ENCODE measurements at places on chromosomes 3 and 15.

- DNase-seq = no peak
These were observed 105.5 kb upstream of the MRPL3 start for GRCh38 chr3:131608296-131608695.

DNA sequence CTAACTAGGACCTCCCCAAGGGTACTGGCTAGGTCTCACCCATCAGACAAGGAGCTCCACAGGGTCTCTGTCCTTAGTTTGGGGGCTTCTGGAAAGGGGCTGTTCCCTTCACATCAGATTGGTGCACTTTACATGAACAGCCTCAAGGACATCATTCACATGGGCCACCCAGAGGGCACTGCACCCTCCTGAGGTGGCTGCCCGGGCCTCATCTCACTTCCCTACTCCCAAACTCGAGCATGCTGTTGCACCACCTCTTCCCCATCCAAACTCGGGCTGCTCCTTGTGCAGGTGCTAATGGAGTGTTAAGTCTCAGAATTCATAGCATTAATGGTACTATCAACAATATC, 48.1 kb downstream of the RAB11A start:
- no peak for DNase-seq

DNA sequence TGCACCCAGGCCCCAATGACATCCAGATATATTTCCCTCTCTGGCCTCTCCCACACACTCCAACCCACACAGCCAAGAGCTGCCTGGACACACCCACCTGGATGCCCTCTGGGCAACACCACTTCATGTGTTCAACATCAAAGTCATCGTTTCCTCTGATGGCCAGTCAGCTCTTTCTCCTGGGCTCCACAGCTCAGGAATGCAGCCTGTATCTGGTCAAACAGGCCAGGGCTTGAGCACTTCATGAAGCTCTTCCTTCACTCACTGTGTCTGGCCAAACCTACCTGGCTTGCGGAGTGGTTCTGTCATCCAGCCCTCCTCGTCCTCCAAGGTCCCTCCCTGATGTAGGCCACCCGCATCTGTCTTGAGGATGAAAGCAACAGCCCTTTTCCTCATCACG, 35.8 kb upstream of the SLC6A11 start:
- no peak for DNase-seq

GRCh38 chr3:137796993-137797392, 32.9 kb downstream of the SOX14 start:
- no peak for DNase-seq

DNA sequence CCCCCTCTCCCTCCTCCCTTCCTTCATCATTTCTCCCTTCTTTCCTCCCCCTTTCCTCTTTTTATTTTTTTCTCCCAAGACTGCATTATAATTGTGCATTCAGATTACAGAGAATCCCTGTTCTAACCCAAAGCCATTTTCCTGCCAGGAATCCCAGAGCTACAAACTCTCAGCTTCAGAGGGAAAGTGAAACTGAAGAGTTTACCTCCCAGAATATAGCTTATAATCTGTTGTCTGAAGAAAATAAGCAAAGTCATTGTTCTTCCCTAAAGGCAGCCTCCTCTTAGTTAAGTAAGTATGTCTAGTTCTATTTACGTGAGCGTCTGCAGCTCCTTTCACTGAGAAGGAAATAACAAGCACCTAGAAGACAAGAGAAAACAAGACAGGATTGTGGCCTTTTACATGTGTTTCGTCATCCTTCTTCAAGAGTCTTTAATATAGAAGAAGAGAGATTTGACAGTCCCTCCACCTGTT, 97.2 kb downstream of the CHST2 start:
- DNase-seq = no peak

- DNase-seq = no peak
These were observed 6.0 kb downstream of the SETD5 start for GRCh38 chr3:9403463-9403862.

DNA sequence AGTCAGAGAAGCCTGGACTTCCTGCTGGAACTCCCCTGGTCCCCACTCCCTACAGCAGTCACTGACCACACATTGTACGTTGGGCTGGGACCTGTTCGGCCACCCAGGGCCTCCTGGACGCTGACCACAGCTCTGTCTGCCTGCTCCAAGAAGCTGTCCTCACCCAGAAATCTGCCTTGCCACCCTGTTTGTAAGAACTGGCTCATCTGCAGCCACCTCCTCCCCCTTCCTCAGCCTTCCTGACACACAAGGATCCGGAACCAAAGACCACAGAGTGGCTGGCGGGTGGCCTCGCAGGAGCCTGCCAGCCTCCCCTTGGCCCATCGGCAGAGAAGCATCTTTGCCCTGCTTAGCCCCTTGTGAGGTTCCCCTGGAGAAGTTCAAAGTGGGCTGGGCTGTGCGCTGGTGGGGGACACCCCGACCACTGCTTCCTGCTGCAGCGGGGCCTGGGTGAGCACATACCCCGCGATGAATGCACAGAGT, 91.9 kb downstream of the PCSK6 start:
- no peak for DNase-seq

DNA sequence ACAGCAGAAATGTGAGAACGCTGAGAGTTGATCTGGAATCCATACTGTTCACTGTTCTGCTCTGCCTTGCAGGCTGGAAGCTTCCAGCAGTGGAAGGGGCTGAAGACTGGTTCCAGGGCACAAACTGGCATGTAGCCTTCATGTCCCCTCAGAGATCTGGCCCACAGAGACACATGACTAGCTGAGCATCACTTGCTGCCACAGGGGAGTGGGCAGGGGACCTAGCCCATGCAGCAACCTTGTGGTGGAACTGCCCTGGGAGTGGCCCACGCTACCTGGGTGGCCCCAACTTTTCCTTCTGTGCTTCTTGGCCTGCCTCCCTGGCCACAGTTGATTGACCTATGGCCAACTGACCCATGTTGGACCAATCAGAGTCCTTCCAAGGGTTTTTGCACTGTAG, 98.1 kb downstream of the TPRA1 start:
- no peak for DNase-seq

GRCh38 chr3:194401346-194401745, 2.3 kb upstream of the GP5 start:
- DNase-seq = no peak

DNA sequence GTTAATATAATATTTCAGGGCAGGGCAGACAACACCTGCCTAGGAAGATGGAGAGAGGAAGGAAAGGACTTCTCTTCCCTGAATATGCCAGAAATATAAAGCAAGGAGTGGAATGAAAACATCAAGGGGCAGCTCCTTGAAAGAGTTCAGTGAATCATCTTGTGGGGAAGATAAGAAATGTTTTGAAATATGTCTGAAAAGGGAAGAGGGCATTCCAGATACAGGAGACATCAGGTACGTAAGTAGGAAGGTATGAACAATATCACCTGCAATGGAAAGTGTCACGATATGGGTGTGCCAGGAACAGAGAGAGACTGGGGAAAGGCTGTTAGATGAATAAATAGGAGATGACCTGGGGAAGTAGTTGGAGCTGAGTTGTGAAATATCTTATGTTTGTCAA, 75.8 kb upstream of the WDR72 start:
- DNase-seq = no peak

DNA sequence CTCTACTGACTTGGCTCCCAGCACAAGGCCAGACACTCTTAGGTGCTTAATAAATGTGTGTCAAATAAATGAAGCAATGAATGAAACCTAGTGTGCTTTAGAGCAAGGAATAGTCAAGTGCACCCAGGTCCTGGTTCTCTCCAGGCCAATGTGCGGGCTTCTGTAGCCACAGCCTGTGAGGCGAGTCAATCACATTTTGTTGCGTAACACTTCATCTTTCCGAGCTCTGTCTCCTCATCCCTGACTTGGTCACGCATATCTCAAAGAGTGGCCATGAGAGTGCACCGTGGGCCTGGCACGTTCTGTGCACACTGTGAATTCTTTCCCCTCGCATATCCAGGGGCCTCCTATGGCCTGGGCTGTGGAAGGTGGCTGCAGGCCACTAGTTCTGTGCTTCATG, 11.4 kb upstream of the SH3GL3 start:
- DNase-seq = no peak

GRCh38 chr15:36932070-36932469, 168.3 kb downstream of the MEIS2 start:
- no peak for DNase-seq

DNA sequence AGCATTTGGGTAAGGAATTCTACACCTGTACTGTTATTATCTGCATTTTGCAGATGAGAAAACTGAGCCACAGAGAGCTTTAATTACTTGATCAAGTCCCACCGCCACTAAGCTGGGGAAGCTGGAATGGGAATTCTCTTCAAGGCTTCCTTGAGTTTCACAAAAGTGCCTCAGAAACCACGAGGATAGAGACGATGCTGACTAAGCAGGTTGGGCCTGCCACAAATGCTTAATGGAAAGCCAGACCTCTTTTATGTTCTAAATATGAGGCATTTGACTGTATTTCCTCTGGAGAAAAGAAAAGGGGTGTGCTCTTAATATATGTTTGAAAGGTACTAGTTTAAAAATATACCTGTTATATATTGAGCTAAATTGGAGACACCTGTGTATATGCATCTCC, 34.7 kb downstream of the ADAMTS9 start:
- no peak for DNase-seq

DNA sequence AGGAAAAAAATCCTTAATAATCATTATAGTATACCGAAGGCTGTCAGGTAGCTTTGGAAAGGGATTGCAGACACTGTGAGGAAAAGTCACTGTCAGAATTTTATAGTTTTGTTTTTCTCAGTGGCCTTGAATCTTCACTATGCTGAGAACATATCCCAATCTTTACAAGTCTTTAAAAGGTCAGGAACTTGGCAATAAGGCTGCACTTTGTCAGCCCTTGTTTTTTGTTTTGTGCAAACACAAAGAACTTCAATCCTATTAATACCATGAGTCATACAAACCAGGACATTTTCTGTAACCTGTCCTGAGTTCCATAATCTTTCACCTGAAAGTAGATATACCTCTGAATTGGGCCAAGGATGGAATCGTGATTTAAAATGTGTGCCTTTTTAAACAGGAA, 45.6 kb upstream of the PIK3R4 start:
- no peak for DNase-seq

GRCh38 chr3:119759962-119760361, 21.9 kb upstream of the NR1I2 start:
- DNase-seq = no peak

DNA sequence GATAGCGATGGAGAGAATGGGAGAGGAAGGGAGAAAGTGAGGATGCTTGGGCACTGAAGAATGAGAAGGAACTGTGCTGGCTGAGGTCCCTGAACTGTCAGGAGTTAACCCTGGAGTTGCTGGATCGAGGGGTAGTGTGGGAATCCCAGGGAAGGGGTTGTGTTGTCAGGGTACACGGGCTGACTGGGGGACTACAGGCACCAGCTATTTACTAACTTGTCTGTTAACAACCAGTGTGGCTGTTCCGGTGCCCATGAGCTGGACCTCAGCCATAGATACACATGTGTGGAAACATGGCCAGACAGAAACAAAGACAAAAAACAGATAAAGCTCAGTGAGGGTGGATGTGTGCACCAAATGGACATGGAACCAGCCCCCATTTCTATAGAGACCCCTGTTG, 55.1 kb downstream of the GASK1A start:
- DNase-seq = no peak

GRCh38 chr15:101351736-101352135, 56.7 kb upstream of the SNRPA1 start:
- DNase-seq = no peak

- no peak for DNase-seq
These were observed 47.8 kb upstream of the WNT5A start for GRCh38 chr3:55534876-55535275.

DNA sequence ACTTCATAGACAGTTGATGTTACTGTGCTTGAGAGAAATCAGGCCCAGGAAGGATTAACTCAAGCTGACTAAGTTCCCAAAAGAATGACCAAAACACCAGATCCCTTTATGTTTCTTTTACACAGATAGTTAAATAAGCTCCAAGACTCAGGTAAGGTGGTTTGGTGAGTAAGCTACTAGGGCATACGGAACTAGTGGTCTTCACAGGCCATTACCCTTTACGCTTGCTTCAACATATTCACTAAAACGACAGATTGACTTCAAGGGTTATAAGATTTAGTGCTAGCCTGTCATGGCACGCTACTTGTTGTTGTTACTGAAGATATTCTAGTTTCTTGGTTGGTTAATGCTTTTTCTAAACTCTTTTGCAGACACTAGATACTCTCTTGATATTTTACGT, 369.3 kb downstream of the LPP start:
- no peak for DNase-seq

DNA sequence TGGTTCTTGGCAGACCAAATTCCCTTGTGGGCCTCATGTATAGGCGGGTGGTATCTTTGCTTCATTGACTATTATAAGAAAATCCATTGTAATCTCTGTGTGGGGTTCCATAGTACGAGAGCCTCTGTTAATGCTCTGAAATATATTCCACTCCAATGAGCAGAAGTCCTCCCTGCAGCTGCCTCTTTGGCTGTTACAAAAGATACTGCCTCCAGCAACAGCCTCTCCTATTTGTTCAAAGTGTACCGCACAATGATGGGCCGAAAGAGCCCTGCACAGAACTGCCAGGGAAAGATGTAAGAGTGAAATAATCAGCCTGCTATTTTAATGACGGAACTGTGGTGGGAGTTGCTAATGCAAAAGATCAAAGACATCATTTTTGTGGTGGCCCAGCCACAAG, 48.9 kb downstream of the GRK7 start:
- DNase-seq = no peak

DNA sequence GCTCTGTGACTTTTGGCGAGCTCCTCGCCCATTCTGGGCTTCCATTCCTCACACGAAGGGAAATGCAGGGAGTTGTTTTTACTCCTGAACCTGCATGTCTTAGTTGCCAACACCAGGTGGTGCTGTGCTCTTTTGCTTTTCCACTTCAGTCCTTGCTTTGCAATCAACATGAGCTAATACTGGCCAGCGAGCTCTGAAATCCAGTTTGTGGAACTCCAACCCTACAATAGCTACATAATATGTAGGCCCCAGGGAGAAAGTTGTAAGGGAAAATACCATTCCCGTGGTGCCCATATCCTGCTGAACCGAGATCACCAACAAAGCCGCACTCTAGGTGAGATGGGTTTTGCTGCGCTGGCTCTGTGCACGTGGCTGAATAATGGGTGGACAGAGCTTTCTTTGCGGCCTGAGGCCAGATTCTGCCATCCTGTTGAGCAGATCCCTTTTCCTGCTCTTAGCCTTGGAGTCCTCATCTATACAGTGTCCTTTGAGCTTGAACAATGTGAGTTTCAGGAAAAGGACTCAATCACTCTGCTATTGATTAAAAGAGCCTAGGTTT, 25.0 kb downstream of the LSM3 start:
- DNase-seq = peak; percentile 14

DNA sequence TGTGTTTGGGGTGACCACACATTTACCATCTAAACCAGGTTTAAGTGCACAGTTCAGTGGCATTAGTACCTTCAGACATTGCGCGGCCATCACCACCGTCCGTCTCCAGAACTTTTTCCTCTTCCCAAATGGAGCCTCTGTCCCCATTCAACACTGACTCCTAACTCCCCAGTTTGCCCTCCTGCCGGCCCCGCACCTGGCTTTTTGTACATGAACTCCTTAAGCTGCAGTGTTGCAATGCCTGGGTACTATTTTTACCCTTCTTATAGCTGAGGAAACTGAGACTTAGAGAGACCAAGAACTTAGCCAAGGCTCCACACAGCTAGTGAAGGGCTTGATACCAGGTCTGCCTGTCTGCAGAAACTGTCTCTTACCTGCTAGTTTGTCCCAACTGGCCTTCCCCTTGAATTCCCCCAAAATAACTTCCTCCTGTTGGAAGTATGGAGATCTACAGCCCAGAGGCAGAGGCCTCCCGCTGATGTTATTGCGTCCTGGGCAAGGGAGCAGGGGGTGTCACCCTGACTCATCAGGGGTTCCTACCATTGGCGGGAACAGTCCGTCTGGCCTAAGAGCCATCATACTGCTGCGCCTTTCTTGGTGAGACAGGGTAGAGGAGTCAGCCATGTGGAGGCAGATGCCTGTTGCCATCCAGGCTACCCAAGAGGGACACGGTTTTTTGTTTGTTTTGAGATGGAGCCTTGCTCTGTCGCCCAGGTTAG, 65.6 kb downstream of the GRIP2 start:
- DNase-seq = no peak

All from T-helper 1 cell (primary cell).